Stimulated activated CD8-positive, alpha-beta memory T cell treated with anti-CD3 and anti-CD28 coated beads, Interleukin-7, amount 100 ng/mL, for 48 hours (primary cell): ENCODE measurements at places on chromosomes 4 and X.

- DNase-seq: no peak
Measured at GRCh38 chr4:88629826-88630225, 37.5 kb downstream of the HERC3 start.

DNA sequence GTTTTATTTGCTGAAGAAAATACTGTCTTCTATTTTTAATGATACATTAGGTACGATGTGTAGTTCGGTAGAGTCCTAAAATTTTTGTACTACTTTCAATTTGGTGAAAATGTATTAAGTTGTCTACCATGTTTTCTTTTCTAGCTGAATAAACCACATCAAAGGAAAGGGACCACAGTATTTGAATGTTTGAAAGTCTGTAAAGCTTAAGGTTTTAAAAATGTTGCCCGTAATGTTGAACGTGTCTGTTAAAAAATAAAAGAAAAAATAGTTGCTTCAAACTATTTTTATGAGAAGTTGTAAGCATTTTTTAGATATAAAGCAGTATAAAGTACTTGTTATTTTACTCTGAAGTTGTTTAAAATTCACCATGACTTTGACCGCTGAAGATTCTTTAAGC lies 3.2 kb downstream of the CDKN2AIP start:
- DNase-seq: no peak

DNA sequence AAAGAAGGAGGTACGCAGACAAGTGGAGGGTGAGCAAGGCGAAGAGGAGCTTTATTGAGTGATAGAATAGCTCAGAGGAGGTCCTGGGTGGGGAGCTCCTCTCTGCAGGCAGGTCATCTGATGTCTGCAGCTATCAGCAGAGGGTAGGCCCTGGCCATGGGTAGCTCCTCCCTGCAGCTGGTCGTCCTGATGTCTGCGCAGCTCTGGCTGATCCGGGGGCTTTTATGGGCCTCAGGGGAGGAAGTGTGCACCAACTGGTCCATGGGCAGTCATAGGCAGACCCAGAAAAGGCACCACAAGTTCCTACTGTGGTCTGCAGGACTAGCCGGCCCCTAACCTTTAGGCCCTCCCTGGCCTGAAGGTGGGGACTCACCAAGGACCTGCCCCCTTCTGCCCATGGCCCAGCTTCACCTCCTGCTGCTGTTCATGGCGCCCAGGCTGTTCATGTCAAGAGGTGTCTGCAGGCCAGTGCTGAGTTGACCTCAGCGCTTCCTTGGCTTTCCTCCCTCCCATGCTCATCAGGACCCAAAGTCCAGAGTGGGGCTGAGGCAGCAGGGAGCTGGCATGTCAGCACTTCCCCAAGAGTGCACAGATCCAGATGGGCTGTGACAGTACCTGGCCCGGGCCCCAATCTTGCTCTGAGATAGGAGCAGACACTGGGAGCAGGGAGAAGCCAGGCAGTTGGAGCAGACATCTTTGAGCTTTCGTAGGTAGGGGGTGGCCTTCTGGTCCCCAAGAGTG lies 46.1 kb downstream of the ARAP2 start:
- no peak for DNase-seq

DNA sequence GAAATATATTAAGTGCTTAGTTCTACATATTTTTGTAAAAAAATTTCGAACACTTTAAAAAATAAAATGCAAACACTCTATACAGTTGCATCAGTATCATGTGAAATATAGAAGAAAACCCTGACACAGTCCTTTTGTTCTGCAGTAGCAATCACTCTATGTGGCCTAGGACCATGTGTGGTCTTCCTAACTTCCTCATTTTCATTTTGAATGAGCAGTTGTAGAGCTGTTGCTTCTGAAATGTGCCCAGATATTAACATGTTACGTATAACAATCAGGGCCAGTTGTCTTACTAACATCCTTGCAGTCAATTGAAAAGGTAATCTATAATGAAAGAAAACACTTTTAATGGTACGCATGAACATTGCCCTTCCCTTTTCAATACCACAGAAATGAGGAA lies 107.9 kb downstream of the ZNF827 start:
- DNase-seq: no peak

GRCh38 chr4:17688011-17688441 lies 73.6 kb downstream of the MED28 start:
- DNase-seq: no peak

DNA sequence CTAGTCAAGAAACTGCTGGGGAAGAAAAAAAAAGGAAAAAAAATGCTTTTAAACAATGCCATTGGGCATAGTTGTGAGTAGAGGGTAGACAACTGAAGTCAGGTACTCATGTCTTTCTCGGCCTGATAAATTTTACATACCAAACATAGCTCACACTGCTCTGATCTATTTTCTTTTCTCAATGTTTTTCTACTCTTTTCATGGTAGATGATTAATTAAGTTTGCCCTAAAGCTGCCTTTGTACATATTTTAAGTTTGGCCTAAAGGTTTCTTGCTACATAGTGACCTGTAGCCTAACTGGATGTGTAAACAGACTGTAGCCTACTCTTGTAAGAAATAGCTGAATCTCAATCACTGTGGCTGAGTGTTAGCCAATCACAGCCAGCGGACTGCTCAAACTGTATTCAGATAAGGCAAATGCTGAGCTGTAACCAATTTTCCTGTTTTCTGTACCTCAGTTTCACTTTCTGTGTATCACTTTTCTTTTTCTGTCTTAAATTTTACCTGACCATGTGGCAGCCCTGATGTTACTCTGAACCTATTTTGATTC lies 121.0 kb downstream of the PCDH10 start:
- no peak for DNase-seq

DNA sequence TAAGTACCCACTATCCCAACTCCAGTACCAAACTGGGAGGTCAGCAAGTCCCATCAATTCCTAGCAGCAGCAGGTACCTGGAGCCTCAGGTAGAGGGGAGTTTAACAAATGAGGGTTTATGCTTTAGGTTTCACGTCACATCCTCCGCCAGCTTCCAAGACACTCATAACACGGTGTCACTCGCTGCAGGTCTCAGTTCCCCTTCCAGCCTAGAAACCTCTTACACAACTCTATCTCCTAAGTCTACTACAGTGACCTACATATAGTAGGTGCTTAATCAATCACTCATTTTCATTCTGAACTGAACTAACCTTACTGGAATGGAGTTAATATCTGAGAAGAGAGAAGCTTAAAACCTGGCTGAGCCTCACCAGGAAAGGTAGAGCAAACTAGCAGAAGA lies 96.0 kb downstream of the EFHC2 start:
- DNase-seq: no peak

DNA sequence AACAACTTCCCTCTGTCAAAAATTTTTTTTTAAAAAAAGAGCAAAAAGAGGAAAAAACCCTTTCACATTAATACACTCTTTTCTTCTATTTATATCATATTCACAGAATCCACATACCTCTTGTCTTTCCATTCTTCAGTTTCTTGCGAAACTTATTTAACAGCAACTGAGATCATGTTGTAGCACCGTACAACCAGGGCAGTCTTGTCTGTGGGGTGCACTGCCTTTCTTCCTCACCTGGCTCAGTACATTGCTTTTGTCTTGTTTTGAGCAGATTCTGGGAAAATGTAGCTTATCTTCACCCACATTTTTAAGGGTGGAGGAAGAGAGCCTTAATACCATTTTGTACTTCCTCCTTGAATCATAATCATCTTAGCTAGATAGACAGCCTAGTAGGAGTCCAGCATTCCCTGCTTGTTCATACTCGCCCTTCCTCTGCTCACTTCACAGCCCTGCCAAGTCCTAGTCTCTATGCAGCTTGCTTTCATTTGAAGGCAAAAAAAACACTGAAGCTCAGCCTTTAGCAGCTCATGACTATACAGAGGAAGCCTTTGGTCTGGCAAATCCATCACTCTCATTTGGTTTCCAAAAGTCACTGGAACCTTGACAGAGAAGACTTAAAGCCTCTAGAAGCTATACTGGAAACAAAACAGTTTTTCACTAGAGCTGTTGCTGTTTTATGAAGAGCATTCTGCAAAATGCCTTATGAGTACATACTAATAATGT lies 140.6 kb upstream of the BANK1 start:
- no peak for DNase-seq

DNA sequence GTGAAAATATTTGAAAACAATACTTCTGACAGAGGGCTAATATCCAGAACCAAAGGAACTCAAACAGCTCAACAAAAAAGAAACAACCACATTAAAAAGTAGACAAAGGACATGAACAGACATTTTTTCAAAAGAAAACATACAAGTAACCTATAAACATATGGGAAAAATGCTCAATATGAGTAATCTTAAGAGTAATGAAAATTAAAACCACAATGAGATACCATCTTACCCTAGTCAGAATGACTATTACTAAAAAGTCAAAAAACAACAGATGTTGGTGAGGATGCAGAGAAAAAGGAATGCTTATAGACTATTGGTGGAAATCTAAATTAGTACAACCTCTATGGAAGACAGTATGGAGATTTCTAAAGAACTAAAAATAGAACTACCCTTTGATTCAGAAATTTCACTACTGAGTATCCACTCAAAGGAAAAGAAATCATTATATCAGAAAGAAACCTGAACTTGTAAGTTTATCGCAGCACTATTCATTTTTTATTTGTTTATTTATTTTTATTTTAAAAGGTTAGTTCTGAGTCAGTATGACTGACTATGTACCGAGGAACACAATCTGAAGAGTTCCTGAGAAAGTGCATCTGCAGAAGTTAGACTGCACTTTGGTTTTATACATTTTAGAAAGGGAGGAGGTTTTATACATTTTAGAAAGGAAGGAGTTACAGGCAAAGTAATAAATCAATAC lies 231.3 kb downstream of the INPP4B start:
- no peak for DNase-seq

GRCh38 chrX:100424012-100424411 lies 13.9 kb upstream of the PCDH19 start:
- no peak for DNase-seq

DNA sequence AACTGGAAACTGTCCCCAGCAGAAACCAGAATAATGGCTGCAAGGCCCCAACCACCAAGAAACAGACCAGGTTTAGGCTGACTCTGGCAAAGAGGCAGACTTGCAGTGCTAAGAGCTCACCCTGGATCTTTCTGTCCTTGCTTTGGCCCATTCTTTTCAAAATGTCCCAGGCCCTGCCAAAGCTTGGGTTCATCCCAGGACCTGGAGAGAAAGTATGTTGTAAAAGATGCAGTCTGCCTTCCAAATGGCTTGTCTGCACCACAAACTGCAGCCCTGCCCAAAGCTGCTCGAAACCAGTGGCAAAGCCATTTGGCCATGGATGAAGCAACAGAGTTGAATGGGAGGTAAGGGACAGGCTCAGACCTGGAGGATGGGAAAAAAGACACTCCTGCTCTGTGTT lies 38.0 kb upstream of the LNX1 start:
- DNase-seq: no peak

GRCh38 chrX:22300130-22300529 lies 27.4 kb downstream of the CBLL2 start:
- DNase-seq: no peak

DNA sequence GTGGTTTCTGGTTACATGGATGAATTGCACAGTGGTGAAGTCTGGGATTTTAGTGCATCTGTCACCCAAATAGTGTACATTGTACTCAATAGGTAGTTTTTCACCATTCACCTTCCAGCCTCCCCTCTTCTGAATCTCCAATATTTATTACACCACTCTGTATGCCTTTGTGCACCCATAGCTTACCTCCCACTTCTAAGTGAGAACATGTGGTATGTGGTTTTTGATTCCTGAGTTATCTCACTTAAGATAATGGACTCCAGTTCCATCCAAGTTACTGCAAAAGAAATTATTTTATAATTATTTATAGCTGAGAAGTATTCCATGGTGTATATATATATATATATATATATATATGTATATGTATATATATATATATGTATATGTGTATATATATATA lies 155.8 kb downstream of the HHIP start:
- DNase-seq: no peak

DNA sequence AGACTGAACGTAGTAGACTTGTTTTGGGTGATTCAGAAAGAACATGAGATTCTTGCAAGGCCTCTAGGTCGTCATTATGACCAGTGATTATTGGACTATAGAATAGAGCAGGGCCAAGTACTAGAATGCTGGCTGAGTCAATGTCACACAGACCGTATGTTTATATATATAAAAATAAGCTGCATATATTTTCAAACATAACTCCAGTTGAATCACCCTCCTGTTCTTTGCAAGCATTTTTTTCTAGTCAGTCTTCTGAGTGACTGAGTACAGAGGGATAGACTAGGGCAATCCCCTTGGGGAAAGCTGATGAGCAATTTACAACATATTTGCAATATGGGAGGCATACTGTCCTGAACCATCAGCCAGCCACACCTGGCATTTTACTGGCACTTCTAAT lies 48.4 kb upstream of the PRPS1 start:
- no peak for DNase-seq

GRCh38 chrX:47561659-47562151 lies 700 bp downstream of the ARAF start:
- no peak for DNase-seq

- DNase-seq: no peak
Measured at GRCh38 chr4:81490403-81491160, 18.9 kb upstream of the RASGEF1B start.

GRCh38 chr4:118981839-118982381 lies 93.3 kb downstream of the SYNPO2 start:
- DNase-seq: no peak

GRCh38 chr4:25839687-25840086 lies 23.1 kb downstream of the SEL1L3 start:
- DNase-seq: no peak

DNA sequence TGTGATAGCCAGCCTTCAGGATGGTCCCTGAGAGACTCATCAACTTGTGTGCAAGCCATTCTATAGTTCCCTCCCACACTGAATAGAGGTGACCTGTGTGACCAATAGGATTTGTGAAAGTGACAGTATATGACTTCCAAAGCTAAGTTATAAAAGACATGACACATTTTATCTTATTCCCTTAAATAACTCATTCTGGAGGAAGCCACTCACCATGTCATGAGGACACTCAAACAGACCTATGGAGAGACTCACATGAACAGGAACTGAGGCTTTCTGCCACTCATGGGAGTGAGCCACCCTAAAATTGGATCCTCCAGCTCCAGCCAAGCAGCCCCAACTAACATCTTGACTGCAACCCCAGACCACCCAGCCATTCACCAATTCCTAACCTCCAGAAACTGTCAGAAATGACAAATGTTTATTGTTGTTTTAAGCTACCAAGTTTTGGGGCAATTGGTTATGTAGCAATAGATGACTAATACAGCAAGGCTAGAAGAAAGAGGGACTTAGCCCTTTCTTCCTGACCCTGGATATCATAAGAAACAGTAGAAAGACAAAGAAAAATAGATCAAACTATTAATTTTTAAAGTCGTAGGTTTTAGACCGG lies 9.0 kb upstream of the CHIC2 start:
- no peak for DNase-seq

GRCh38 chr4:32987111-32987510 lies 2266.9 kb downstream of the PCDH7 start:
- DNase-seq: no peak

DNA sequence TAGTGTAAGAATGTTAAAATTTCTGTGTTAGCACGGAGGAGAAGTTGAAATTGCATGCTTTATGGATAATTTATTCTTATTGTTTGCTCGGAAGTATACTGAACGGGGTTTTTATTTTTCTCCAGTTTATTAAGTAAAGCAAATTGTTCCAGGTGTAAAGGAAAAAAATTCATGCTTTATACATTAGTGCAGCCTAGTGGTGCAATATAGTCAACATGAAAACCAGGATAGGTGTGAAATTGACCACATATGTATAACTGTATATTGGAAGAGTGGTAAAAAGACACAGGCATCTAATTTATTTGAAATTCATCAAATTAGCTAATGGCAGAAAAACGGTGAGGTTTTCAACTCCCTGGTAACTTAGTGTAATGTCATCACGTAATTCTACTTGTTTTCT lies 959 bp downstream of the BRS3 start:
- DNase-seq: no peak
